ENCODE measurements at places on chromosomes 5 and 9. TPM values are rescaled to one million over a fixed set of nuclear protein-coding genes. Genes with fewer than 3 reads are reported as not detected.
A peak's percentile ranks its signal among the peaks of the same experiment; 100 is the strongest.

GRCh38 chr5:142870532-142871362 lies 100.6 kb downstream of the ARHGAP26 start:
- DNase-seq = no peak

- no peak for DNase-seq
These were observed 17.6 kb upstream of the MTMR12 start for GRCh38 chr5:32330126-32330971.

DNA sequence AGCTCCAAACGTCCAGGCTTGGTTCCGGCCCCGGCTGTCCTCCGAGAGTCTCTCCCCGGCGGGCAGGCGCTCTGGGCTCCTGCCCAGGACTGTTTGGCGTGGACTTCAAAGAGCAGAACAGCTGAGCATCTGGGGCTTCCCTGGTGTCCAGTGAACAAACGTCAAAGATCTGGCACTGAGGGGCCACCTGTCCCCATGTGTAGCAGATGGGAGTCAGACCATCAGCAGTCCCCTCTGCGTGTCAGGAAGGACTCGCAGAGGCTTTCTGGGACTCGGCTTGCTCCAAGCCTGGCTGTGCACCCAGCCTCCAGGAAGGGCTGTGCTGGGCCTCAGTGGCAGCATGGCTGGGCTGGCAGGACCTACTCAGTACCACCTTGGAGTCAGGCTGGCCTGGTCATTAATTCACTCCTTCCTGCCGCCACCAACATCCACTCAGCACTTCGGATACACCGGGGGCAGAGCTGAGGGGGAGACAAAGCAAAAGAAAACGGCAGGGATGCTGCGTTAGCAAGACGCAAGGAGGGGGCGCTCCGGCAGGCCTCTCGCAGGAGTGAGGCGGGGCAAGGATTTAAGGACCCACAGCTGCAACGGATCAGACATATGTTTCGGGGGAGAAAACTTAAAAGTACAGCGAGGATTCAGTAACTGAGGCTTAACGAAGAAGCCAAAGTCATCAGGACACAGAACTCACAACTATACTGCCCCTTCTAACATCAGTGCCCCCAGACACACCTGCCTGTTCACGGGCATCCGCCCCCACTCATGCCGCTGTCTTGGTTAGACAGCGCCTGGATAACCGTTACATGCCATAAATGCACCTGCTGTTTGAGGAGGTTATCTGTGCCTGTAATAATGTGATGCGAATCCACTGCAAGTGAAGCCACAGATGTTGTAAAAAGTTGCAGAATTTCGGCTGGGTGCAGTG lies 164.5 kb upstream of the PHYKPL start:
- no peak for DNase-seq

DNA sequence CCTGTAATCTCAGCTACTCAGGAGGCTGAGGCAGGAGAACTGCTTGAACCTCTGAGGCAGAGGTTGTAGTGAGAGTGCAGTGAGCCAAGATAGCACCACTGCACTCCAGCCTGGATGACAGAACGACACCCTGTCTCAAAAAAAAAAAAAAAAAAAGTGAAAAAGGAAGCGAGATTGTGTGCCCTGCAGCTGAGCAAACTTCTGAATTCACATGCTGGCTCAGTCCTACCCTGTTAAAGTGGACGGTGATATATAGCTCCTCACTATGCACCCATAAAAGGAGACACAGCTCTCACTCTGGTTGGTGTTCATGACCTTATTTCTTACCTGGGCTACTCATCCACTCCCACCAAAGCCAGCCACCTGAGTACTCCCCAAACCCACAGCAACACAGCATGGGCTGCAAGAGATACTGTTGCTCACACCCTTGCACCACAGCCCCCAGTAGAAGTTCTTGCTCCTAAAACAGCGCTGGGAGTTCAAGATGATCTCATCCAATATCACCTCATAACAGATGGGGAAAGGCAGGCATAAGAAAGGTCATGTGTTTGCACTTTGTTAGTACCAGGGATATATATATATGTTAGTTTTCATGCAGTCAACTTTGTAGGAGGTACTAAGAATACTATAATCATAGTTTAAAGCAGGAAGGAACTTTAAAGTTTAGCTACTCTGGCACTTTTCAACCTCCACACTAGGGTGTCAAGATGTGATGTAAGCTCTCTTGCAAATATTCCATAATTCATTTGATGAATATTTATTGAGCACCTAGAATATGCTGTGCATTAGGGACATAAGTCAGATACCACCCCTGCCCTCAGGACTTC lies 4.0 kb downstream of the TTLL11 start:
- DNase-seq = no peak

DNA sequence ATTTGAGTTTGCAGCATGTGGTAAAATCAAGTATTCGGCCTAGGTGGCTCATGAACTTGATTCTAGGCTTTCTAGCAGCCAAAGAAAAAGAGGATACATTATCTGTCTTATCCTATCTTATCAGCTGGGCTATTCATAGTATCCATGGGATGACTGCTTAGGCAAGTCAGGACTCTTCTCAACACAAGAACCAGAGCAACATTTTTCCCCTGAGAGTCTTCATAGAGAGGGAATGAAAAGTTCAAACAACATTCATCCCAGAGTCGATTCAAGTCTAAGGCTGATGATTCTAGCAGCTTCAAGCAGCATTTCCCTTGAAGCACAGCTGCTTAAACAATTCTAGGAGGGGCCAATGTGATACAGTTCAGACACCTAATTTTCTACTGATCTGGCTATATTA lies 3.0 kb downstream of the S100Z start:
- no peak for DNase-seq

- no peak for DNase-seq
These were observed 103.9 kb downstream of the TRIO start for GRCh38 chr5:14247054-14247386.

DNA sequence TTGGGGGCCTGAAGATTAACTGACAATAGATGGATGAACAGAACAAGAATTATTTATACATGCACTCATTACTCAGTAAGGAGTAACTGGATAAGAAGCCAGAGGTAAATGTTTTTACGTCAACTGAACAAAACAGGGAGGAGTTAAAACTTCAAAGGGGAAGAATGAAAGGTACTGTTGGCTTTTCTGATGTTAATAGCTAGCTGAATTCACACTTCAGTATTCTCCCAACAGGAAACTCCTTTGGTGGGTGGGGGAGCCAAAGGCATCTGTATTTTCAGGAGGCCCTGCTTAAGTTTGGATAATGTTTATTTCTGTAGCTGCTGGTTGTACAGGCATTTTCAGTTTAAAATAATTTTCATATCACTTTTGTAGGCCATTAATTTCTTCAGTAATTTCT lies 23.2 kb upstream of the RFK start:
- no peak for DNase-seq

DNA sequence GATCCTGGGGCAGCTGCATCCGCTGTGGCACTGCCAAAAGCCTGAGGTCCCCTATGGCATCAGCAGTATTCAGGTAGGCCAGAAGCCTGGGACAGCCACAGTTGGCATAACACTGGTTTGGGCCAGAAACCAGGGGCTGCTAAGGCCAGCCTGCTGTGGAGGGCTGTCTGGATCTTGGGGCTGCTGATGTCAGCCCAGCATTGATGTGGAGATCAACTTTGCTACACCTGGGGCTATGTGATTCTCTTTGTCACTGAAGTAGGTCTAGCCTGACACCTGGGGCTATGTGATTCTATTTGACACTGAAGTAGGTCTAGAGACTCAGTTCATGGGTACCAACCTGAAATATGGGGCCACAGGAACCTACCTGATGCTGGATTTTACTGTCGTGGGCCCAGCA lies 411.5 kb downstream of the RASEF start:
- DNase-seq = no peak

DNA sequence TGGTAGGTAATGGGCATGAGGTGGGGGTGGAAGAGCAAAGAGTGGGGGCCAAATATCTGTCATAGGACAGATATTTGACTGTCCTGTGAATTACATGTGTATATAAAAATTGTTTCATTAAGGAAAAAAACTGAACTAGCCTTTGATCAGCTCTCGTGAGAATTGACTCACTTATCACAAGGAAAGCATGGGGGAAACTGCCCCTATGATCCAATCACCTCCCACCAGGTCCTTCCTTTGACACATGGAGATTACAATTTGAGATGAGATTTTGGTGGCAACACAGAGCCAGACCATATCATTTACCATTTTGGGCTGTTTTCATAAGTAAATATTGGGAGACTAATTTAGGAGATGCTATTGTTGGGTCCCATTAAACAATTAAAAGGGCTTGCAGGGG lies 63.2 kb upstream of the FYB1 start:
- DNase-seq = no peak

DNA sequence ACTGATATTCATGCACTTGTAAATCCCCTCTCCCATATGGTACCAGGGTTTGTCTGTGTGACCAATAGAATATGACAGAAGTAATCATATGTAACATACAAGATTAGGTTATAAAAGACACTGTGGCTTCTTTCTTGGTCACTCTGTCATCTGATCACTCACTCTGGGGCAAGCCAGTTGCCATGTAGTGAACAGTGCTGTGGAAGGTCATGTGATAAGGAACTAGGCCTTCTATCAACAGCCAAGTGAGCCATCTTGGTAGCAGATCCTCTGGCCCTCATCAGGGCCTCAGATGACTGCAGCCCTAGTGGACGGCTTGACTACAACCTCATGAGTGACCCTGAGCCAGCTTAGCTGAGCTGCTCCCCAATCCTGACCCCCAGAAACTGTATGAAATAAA lies 30.0 kb upstream of the MATR3 start:
- DNase-seq = no peak

GRCh38 chr9:79233542-79233941 lies 338.2 kb upstream of the TLE4 start:
- peak; percentile 8 for DNase-seq

GRCh38 chr9:36345103-36345846 lies 54.8 kb downstream of the RNF38 start:
- DNase-seq = no peak

DNA sequence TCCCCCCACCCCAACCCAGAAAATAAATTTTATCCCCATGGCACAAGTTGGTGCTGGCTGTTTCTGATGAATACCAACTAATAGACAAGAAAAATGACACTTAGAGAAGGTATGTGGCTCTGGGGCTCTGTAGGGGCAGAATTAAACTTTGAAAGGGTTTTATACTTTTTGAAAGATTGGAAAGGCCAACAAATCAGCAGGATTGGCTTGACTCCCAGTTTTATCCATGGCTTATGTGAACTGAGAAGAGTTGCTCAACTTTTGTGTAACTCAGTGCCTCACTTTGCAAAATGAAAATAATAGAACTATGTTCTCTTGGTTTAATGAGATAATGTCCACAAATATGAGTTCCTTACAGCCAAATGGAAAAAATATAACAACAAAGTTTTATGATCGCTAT lies 288.9 kb upstream of the KIF2A start:
- DNase-seq = no peak

DNA sequence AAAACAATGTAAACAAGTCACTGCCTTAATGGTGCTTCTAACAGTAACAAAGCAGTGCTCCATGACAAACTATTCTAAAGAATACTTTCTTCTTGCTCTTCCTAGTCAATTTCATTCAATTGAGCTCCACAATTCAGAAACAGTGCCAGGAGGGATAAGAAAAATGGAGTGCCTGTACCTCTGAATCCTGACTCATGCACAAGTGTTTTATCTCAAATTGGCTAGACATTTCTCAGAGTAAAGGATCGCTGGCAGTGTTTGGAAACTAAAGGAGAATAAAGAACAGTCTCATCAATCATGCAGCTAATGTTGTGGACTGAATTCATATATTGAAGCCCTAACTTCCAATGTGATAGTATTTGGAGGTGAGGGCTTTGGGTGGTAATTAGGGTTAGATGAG lies 27.6 kb downstream of the SLC25A51 start:
- DNase-seq = no peak

GRCh38 chr9:38720083-38720745 lies at the start of gene FAM240B:
FAM240B (minus strand) TSS chr9:38720133; CDS start chr9:38703999, 16,134 bp downstream.
- DNase-seq = no peak

- DNase-seq = no peak
These were observed 284.1 kb upstream of the PDE4D start for GRCh38 chr5:60177596-60177995.

- DNase-seq = peak; percentile 28
These were observed 170.5 kb downstream of the NDUFS4 start for GRCh38 chr5:53730943-53731342.

GRCh38 chr9:70607926-70608325 lies 193.5 kb upstream of the KLF9 start:
- peak; percentile 67 for DNase-seq

DNA sequence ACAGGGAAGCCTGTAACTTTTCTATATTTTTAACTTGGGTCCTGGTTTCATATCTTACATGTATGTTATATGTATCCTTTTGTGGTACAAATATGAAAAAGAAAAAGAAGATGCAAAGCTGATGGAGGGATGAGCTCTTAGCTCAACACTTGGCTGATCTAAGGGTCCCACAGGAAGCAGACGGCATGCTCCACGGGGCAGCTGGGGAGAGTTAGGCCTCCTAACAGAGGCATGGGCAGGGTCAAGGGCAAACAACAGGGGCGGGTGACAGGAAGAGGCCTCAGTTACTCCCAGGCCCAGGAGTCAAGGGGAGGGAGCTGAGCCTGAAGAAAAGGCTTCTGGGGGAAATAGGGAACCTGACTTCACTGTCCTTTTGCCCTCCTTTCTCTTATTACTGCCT lies 287.2 kb downstream of the ZSWIM6 start:
- DNase-seq = no peak

- no peak for DNase-seq
These were observed 132.7 kb downstream of the PAPPA start for GRCh38 chr9:116286297-116286696.

GRCh38 chr5:34026089-34026761 lies 16.8 kb downstream of the C1QTNF3 start:
- DNase-seq = no peak

DNA sequence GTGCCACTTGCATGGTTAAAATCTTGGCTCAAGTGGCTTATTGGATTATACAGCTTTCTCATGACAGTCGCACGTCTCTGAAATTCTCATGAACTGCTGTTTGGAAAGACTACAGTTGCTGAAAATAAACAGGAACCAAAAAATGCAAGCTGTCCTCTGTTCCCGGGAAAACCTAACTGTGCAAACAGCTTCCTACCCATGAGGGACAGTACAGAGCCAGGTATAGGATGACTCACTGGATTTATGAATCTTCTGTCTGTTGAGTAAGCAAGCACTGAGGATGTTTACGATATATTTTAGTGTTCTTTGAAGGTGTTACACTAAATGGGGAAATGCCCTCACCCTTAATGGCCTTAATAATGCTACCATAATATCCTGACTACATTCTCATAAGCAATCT lies 380.3 kb upstream of the TNC start:
- DNase-seq = no peak

GRCh38 chr5:36438765-36439561 lies 137.3 kb upstream of the RANBP3L start:
- DNase-seq = no peak

DNA sequence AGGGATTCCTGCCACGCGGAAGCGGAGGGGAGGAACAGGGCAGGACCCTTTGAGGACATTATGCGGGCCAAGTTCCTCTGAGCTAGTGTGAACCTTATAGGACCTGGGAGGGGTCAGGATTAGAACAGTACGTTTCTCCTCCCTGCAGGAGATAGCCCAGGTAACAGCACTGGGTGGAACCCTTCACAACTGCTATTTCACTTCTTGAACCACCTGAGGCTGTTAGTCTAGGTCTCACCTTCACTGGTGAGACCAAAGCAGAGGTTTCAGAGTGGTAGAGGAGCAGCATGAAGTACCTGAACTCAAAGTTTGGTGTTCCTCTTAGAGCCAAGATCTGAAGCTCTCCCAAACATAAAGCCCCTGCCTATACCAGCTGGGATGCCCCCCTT lies 832 bp downstream of the EIF4EBP3 start:
- DNase-seq = no peak

AJM1 gene
- 5.1 TPM for total RNA-seq

SOHLH1 gene
- not detected for total RNA-seq

BASP1 gene
- 23.4 TPM for total RNA-seq

SVEP1 gene
- not detected for total RNA-seq

ANKDD1B gene
- total RNA-seq = not detected

GABRA1 gene
- not detected for total RNA-seq

TOR4A gene
- 19.7 TPM for total RNA-seq

PCDHGA12 gene
- 3.0 TPM for total RNA-seq

NR5A1 gene
- not detected for total RNA-seq
